ENCODE measurements at places on chromosomes 7 and 10.

- no peak for DNase-seq
These were observed 458.6 kb downstream of the PARD3 start for GRCh38 chr10:34356463-34356862.

DNA sequence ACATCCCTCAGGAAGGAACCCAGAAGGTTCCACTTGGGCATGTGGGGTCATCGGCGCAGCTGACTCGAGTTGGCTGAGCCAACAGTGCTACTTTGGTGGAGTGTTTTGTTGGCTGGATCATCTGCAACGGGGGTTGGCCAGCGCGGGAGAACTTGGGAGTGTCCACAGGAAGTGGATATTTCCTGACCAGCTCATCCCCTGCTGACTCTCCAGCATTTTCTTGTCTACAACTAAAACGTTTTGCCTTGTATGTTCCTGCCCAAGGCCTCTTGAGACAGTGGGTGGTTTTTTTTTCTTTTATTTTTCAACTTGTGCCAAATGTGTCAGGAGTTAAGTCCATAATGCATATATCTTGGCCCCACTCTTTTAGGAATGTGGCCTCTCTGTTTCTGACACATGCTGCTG lies 208.6 kb downstream of the ZNF365 start:
- DNase-seq, result no peak

- DNase-seq, result no peak
These were observed 171.7 kb upstream of the PFKP start for GRCh38 chr10:2895594-2896196.

DNA sequence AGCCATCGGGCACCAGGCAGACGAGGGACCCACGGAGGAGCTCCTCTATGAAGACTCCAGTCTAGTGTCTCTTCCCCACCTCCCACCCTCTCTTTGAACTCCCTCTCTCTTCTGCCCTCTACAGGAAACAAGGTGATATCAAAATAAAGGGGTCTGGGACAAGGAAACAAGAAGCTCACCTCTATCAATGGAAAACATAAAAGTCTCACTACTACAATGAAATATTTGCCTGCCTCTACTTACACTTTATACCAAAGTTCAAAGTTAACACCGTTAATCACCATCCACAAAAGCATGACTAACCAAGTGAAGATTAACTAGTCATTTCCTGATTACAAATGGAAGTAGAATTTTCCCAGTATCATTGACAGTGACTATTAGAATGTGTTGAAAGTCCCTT lies 82.2 kb downstream of the PARD3 start:
- no peak for DNase-seq

DNA sequence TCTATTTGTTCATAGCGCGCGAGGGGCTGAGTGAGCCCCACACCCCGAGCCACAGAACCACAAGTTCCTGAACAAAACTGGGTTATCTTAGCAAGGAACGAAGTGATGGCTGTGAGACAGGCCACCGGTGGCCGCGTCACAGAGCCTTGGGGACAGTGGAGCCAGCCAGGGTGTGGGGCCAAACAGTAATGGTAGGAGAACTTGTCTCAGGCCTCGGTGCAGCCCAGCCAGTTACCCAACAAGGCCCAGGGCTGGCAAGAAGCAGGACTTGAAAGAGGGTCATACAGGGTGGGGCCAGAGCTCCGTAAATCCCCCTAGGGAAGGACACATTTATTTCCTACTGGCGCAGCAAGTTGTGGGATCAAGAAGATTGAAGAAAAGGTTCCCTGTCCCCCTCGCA lies 39.4 kb upstream of the TNS3 start:
- no peak for DNase-seq

DNA sequence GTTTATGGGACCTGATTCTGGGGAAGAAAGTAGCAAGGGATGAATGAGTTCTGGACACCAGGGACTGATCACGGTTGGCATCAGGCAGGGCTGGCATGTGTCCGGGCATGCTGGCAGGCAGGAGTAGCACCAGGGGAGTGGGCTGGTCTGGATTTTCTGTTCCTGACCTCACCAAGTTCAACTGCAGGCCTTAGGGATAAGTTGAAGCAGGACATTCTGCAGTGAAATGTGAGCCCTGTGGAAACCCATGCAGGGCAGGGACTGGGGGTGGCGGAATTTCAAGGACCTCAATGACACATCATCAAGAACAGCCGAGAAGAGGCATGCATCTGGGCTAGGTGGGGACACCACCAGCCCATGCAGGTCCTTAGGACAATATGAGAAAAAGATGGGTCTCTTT lies 80.2 kb upstream of the ADAM12 start:
- DNase-seq, result no peak

- no peak for DNase-seq
These were observed 50.2 kb downstream of the GRID1 start for GRCh38 chr10:86316274-86316835.

DNA sequence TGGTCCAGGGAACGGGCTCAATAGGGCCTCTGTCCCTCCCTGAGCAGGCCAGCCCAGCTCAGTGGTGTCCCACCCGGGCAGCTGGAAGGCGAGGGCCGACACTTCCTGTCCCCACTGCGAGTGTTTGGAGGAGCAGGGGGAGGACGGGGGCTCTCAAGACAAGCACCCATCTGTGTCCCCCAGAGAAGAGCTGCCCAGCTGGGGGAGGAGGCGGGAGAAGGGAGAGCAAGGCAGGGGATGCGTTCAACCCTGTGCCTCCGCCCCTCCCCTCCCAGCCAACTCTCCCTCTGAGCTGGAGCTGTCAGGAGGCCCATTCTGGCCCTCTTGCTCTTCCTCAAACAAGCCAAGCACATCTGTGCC lies 35.7 kb downstream of the ZCCHC24 start:
- no peak for DNase-seq

DNA sequence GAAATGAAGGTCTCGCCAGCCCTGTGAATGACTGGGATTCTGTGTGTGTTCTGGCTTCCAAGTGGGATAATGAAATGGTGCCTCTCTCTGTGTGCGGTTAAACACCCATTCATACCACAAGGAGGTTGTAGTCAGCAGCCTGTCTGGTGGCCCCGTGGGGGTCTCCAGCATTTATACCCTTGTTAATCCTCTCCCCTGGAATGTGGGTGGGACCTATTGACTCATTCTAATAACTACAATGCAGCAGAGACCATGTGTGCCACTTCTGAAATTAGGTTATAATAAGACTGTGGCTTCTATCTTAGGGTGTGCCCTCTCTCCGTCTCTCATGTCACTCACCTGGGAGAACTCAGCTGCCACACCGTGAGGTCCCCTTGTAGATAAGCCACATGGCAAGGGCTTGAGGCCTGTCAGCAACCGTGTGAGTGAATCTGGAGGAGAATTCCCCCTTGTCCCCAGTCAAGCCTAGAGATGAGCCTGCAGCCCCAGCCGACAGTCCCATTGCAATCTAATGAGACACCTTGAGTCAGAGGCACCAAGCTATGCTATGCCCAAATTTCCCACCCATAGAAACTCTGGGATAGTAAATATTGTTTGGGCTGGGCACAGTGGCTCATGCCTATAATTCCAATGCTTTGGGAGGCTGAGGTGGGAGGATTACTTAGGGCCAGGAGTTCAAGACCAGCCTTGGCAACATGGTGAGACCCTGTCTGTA lies 106.8 kb downstream of the GALNT17 start:
- no peak for DNase-seq

DNA sequence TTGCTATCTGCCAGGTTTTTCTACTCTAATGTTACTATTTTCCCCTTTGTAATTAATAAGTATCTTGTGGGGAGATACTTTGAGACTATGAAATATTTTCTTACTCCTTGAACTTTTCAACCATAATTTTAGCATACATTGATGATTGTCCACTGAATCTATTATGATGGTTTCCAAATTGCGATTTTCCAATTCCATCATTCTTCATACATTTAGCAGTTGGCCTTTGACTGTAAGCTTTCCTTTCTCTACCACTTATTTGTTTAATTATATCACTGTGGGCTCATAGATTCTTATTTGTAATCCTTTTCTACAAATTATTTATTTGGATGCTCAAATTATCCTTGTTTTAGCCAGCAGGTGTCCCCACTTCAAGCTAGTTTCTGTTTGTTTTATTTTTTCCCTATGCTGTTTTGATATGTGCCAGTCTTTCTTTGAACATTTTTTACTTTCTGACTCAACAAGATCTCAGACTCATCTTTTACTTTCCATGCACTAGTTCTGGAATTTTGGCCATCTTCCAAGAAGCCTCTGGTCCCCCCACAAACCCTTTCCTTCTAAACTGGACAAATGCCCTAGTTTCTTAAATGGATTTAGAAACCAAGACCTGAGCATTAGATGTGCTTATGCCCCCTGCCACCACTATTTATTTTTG lies 11.4 kb upstream of the MRPS16 start:
- DNase-seq, result no peak

- no peak for DNase-seq
These were observed 24.1 kb upstream of the FFAR4 start for GRCh38 chr10:93542358-93542791.

DNA sequence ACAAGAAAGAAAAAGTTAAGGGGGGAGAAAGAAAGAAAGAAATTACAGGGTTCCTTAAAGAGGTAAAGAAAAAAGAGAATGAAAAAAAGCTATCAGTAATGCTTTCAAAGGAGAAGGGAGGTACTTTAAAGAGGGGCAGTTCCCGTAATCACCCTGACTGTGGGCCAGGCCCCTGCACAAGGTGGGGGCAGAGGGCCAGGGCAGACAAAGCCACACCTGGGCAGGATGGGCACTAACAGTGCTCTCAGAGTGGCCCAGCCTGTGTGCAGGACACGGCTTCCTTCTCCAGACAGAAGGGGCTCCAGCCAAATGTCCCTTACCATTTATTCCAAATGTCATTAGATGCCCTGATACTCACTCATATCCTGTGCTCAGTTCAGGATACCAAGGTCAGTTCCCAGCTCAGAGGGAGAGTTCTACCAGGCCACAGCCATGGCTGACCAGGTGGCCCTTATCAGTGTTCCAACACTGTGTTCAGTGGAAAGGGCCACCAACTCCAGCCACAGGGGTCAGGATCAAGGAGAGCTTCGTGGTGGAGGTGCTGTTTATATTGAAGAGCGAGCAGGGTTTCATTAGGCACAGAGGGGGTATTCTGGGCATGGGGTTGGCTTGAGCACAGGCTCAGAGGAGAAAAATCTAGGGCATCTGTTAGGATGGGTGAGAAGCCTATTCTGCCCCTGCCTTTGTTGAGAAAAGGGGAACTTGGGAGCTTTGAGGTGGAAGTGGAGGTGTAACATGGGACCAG lies 29.9 kb downstream of the DPCD start:
- no peak for DNase-seq

DNA sequence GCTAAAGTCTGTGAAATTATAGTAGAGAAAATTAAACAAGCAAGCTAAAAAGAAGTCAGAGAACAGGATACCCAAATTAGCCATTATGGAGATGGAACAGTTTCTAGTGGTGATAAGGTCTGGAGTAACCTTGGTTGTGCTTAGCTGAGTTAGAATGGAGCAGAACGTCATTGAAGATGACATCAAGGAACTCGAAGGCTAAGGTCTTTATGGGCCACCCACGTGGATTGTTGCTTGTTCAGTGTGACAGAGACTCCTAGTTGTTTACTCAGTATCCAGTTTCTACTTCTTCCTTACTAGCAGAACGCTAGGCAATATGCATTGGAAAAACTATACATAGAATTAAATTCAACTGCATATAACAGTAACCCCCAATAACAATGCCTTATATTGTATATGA lies 39.7 kb downstream of the AHCYL2 start:
- DNase-seq, result no peak

DNA sequence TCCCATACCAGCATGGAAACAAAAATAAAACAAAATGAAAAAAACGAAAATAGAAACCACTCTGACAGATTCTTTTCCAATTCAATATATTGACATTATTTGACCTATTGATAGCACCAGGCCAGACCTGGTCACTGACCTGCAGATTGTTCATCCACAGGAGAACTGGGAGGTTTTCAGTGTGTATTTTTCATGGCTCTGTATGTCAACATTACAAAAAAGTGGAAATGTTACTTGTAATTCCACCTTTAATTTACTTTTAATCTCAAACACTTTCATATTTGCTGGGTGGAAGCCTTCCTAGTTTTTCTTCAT lies 2.9 kb downstream of the HKDC1 start:
- DNase-seq, result no peak

DNA sequence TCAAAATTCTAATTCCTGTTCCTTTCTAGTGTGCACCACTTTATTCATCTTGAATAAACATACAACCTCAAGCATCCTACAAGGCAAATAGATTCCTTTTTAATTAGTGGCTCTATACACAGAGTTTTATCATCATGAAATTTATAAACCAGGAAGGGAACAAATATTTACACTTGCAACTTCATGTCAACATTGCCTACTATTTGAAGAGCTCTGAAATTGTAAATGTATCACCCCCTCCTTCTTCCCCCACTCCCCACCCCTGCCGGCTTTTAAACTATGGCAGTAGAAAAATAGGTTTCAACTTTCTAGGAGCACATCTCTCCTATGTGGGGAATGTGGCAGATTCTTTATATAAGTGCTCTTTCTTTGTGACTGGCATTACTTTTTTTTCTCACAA lies 49.6 kb downstream of the KAT6B start:
- no peak for DNase-seq

DNA sequence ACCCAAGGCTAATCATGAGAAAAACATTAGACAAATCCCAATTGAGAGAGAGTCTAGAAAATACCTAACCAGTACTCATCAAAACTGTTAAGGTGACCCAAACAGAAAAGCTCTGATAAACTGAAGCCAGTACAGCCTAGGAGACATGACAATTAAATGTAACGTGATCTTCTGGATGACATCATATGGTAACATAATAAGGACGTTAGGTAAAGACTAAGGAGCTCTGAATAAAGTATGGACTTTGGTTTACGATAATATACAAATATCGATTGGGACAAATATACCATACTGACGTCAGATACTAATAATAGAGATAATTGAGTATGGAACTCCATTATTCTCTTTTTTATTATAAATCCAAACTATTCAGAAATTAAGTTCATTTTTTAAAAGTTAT lies 561.1 kb upstream of the STEAP1 start:
- no peak for DNase-seq

DNA sequence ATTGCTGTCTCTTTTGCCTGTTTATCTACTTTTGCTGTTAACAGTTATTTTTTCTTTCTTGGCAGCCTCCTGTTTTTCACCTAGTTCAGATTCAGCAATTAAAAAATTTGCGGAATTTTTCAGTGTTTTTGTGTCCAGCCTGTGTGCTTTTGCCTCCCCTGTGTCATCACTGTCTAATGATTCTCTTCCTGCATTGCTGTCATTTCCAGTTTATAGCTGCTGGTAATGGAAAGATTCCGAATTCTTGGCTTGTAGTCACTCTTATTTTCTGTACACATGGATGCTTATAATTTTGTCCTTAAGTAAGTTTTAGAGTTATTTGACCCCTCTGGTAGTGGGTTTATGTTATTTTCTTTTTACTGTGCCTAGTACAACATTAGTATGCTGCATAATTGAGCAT lies 25.1 kb downstream of the GLRX3 start:
- DNase-seq, result no peak

DNA sequence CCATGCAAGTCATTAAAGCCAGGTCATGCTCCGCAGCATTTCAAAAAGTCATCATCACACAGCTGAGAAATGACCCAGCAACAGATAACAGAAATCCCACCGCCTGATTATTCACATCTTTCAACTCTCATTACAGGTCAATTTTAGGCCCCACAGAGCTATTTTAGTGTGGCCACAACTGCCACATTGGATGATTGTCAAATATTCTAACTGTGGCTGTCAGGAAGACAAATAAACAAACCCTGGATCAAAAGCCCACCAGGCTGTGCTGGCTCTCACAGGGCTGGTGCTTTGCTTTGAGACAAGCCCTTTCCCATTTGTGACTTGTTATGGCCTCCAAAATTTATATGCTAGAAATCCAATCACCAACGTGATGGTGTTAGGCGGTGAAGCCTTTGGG lies 117.6 kb upstream of the CDC14C start:
- DNase-seq, result no peak
